Activated CD8-positive, alpha-beta memory T cell treated with anti-CD3 and anti-CD28 coated beads, Interleukin-2, amount 10 ng/mL, durations not matched to agents 7 days and 5 days (primary cell): ENCODE measurements at places on chromosomes 2 and 18. TPM values are rescaled to one million over a fixed set of nuclear protein-coding genes. Genes with fewer than 3 reads are reported as not detected.

DNA sequence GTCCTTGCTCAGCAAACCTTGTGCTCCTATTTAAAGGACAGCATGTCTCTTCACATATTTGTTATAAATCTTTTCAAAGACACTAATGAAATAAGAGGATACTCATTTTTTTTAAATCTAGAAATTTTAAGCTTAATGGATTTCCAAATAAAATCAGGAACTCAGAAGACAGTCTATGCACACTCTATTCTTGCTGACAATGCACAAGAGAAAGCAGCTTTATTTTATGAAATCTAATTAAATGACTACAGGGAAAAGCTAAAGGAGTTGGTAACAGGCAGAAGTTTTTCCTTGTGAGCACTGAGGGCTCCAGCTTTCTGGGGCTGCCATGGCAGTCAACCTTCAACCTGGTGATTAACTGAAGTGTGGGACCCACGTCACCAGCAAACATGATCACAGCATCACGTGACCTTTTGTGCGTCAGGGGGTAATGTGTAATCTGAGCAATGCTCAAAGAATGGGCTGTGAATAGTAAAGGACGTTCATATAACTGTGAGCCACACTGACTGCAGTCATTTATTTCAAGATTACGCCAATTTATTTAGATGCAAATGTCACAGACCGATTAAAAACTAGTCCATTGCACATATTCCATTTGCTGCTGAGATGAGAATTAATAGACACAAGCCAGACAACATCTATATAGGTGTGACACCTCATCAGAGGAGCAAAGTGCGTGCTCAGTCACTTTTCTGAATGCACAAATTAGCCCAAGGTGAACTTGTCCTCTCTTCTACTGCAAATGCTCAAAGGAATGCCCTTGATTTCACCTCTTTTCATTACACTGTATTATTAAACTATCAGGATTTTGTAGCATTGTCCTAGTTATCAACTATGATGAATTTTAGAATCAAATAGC is 11.6 kb upstream of the DNER start:
- no peaks in the 10 kb centered on the region for H3K36me3 ChIP-seq
- peaks cover 3% of the 10 kb centered on the region for H3K4me1 ChIP-seq
- no peak overlapping the region for H3K4me3 ChIP-seq
- H3K27ac ChIP-seq: no peak overlapping the region
- DNase-seq: no peak

GRCh38 chr2:149076863-149077412 is 38.4 kb downstream of the LYPD6B start:
- no peak for DNase-seq
- peaks cover 25% of the 10 kb centered on the region for H3K27me3 ChIP-seq
- H3K4me1 ChIP-seq: no peaks in the 10 kb centered on the region
- no peaks in the 10 kb centered on the region for H3K36me3 ChIP-seq
- H3K27ac ChIP-seq: no peak overlapping the region

The HOXD12 gene
- not detected for total RNA-seq

DNA sequence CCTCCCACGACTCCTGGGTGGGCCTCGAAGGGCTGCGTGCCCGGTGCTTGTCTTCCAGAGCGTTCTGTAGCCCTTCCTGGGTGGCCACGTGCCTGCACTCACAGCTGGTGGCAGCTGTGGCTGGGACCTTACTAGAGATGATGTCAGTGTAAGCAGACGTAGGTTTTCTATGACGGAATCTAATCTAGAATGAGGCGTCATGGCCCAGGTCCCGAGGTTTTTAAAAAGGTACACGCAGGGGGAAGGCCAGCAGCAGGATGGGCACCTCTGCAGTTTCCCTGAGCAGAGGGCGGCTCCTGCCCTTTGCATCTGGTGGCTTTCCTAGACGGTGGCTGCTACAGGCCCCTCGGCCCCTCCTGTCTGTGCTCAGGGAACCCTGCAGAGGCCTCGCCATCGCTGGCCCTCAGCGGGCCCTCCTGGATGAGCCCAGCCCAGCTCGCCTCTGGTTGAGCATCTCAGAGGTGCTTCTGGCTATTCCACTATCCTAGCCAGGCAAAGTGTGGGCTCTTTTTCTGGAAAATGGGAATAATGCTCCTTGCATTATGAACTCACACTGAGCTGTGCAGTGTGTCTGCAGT is 49.6 kb upstream of the PXDN start:
- no peaks in the 10 kb centered on the region for H3K36me3 ChIP-seq
- H3K27me3 ChIP-seq: no peaks in the 10 kb centered on the region
- no peak overlapping the region for H3K27ac ChIP-seq

The TNFRSF11A gene
- 9.7 TPM for total RNA-seq

DNA sequence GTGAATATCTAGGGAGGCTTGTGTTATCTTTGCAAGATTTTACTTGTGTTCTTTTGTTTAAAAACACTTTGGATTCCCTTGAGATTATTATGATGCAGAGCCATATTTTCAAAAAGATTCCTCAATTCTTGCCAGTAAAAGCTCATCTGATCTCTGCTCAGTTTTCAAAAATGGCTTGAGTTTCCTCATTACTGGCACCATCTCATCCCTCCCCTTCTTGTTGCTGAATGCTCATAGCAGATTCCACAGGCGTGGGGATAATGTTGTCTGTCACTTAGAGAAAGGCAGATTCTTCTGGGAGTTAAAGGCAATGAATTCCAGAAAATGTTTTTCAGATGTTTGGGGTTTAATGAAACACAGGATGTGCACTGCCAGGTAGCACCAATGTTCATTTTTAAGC is 170.4 kb upstream of the TANK start:
- no peak for DNase-seq
- no peaks in the 10 kb centered on the region for H3K36me3 ChIP-seq
- peaks cover 3% of the 10 kb centered on the region for H3K27me3 ChIP-seq

The NDC80 gene
- 101 TPM for total RNA-seq

The SIX3 gene
- not detected for total RNA-seq

DNA sequence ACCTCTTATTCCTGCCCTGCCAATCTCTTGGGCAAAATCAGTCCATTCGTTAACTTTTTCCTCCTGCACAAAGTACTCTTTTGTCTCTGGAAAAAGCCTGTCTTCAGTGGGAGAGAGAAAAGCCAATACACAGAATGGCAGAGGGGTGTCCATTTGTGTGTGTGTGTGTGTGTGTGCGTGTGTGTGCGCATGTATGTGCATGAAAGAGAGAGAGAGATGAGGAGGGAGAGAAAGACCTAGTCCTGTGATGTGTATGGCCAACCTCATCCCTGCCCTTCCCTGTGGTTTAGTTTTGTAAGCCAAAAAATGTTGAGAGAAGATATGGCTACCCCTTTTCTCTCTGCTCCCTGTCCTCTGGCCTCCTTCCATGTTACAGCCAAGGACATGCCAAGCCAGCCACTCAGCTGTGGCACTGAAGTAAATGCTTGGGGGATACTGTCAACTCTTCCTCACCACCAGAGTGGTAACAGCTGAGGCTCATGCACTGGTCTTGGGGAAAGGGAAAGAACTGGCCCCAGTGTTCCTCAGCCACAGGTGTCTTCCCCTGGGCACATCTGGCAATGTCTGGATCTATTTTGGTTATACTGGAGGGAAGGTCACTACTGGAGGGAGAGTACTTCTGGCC is 10.6 kb downstream of the SLC4A5 start:
- H3K36me3 ChIP-seq: no peaks in the 10 kb centered on the region
- H3K27me3 ChIP-seq: no peaks in the 10 kb centered on the region
- DNase-seq: no peak
- peaks cover 2% of the 10 kb centered on the region for H3K4me1 ChIP-seq

The PPP1R7 gene
- 86.4 TPM for total RNA-seq

DNA sequence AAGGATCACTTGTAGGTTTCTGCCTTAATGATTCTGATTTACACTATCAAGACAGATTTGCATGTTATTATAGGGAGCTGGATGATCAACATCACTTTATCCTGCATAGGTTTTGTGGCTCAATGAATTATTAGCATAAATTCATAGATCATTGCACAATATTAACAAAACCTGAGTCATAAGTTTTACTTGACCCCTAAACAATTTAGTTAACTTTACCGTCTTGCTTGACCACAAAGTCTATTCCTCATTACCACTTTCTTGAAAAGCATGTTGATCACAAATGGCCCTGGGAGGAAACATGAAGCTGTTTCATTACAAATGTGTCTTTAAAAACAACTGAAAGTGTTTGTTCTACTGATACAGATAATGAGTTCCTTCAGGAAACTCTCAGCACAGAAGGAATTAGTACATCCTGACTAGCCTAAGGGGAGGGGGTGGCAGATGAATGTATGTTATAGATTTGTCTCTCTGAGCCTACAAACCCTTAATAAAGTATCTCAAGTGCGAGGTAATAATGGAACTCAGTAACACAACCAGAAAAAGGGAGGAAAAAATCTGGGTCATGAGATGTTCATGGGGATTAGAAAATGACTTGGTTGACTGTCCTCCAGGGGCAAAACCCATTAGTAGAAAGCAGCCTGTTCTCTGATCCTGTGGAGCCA is 303.4 kb downstream of the PIK3C3 start:
- no peaks in the 10 kb centered on the region for H3K36me3 ChIP-seq
- no peak overlapping the region for H3K27ac ChIP-seq
- DNase-seq: no peak
- H3K4me1 ChIP-seq: no peaks in the 10 kb centered on the region
- peaks cover 3% of the 10 kb centered on the region for H3K27me3 ChIP-seq
- no peak overlapping the region for H3K4me3 ChIP-seq

The TMEM169 gene
- 0.75 TPM for total RNA-seq

- no peaks in the 10 kb centered on the region for H3K27me3 ChIP-seq
- H3K27ac ChIP-seq: no peak overlapping the region
- no peak overlapping the region for H3K4me3 ChIP-seq
- no peaks in the 10 kb centered on the region for H3K36me3 ChIP-seq
- DNase-seq: no peak
Observed at GRCh38 chr2:58875436-58875835, 634.3 kb upstream of the FANCL start.
